Progenitor cell of endocrine pancreas (in vitro differentiated cells): ENCODE measurements at places on chromosomes 3 and 15.

- DNase-seq, result no peak
These were observed 213.4 kb downstream of the ZBBX start for GRCh38 chr3:167166594-167167253.

DNA sequence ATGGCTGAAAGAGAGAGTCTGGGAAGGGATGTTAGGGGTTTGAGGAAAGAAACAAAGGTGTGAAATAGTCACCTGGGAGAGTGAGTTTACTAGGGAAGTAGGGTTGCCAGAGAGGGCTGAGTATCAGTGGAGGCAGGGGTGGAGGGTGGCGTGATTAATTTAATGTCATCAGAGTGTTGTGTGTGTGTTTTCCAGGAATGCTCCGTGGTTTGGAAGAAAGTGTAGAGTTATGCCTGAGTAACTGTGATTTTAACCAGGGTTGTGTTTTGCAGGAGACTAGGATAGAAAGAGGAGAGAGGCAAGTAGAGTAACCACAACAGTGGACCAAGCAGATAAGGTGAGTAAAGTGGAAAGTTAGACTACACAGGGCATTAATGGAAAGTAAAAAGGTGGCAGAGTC lies 27.2 kb downstream of the PLD1 start:
- DNase-seq, result no peak

GRCh38 chr3:157465741-157466140 lies 29.1 kb downstream of the PTX3 start:
- no peak for DNase-seq

DNA sequence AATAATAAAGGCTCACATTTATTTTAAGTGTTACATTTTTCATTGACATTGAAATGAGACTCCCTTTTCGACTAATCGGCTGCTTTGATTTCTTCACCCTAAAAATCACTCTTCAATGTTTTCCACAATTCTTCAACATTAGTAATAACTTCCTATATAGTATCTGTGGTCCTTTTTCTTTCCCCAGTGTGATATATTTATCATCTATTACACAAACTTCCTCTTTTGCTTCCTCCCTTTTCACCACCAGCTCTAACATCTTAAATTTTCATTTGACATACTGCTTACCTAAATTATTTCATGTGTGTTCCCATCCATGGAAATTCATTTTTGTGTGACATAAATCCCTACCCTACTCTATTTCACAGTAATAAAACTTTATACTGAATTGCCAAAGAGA lies 244.4 kb downstream of the TIGIT start:
- DNase-seq, result no peak

DNA sequence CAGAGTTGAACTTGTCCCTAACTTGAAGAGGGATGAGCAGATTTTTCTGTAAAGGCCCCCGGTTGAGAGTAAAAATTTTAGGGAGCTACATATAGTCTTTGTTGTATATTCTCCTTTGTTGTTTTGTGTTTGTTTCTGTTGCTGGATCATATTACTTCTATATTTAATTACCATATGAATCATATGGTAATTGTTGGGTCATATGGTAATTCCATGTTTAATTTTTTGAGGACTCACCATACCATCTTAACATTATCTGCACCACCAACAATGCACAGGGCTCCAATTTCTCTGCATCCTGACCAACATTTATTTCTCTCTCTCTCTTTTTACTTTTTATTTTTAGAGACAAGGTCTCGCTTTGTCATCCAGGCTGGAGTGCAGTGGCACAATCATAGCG lies 7.4 kb upstream of the ZFYVE19 start:
- DNase-seq, result no peak

DNA sequence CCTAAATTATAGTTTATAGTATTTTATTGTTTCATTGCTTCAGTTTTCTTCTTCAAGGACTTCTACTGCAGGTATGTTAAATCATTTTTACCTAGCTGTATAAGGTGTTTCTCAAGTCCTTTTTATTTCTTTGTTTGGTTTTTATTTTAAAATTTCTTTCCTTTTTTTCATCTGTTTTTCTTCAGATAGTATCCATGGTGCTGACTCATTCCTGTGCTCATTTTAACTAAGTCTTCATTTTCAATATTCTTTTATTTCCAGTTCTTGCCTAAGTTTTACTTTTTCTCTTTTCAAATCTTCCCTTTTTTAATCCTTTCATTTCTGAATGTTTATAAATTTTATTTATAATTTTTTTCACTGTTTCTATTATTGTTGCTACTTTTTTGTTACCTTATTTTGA lies 42.3 kb upstream of the STIMATE start:
- no peak for DNase-seq

GRCh38 chr3:107938143-107938542 lies 152.7 kb downstream of the CD47 start:
- no peak for DNase-seq
